ENCODE measurements at places on chromosomes 4 and X.

DNA sequence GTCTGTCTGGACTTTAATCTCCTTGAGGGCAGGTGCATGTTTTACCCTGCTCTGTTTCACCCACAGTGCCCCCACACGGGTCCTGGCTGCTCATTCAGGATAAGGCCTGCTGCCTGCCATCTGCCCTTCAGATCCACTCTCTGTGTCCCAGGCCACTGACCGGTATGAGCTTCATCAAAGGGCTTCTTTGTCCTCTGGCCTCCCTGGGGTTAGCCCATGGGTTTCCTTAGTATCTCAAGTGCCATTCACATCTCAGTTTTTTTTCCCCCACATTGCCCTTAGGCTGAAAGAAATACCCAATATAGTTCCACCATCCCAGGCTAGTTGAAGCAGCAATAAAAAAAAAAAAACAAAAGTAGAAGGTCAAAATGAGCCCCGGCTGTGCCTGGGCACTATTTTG, 9.3 kb downstream of the CD99L2 start:
- DNase-seq, result no peak

- DNase-seq, result no peak
Measured at GRCh38 chr4:123325241-123325681, 71.3 kb upstream of the SPRY1 start.

DNA sequence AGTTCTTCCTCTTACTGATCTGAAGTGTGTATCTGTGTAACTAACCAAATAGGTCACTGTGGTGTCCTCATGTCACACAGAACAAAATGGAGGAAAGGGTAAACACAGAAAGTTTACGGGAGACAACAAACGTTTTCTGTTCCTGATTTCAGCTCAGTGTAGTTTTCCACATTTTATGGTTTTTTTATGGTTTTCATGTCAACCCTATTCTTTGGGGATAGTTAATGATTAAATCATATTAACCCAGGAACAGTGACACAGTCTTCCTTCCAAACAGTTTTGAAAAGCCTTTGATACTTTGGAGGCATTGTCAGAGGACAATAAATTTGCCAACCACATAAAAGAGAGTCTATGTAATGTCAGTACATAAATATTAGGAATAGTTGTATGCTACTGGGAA, 4.2 kb downstream of the LNX1 start:
- no peak for DNase-seq

DNA sequence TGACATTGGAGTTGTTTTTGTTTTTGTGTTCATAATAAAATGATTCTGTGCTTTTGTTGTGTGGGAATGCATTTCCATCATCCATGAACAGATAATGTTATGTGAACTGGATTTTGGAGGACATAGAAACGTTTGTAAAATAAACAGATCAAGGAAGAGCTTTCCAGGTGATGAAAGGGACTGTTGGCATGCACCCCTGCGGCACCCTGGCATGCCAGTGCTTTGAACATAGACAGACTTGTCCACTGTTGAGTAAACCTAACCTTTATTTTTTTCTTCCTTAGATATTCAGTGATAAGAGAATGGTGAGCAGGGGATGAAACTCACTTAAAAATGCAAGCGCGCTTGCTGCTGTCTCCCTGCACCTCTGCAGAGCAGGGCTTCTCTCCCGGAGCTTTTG, 59.8 kb downstream of the TRAPPC11 start:
- DNase-seq, result no peak

- no peak for DNase-seq
Measured at GRCh38 chr4:148311526-148311925, 130.7 kb downstream of the NR3C2 start.

- DNase-seq, result no peak
Measured at GRCh38 chr4:94551643-94552564, 100.2 kb downstream of the PDLIM5 start.

- no peak for DNase-seq
Measured at GRCh38 chr4:101218346-101218745, 129.0 kb downstream of the PPP3CA start.
